ENCODE measurements at places on chromosomes 13 and 19.
A peak's percentile ranks its signal among the peaks of the same experiment; 100 is the strongest.

DNA sequence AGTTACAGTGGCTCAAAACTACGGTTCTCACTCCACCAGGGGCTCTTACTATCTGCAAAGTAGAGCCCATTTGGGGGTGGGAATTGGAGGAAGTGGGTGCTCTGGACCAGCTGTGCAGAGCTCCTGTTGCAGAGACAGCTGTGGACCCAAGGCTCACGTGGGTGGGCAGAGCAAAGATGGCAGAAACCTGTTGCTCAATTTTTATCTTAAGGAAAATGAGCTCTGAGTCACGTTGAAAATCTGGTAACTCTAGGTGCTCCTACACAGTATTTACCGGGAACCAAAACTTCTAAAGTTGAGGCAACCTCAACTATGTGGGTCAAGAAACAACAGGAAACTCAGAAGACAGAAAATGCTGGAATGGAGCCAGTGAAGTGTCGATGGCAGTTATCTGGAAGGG lies 30.2 kb upstream of the SLC15A1 start:
- no peak for DNase-seq

DNA sequence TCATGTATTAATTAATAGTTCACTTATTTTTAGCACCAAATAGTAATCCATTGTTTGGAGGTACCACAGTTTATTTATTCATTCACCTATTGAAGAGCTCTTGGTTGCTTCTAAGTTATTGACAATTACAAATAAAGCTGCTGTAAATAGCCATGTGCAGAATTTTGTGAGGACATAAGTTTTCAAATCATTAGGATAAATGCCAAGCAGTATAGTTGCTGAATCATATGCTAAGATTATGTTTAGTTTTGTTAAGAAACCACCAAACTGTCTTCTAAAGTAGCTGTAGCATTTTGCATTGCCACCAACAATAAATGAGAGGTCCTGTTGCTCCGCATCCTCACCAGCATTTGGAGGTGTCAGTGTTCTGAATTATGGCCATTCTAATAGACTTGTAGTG lies 2126.8 kb downstream of the PCDH9 start:
- DNase-seq, result no peak

DNA sequence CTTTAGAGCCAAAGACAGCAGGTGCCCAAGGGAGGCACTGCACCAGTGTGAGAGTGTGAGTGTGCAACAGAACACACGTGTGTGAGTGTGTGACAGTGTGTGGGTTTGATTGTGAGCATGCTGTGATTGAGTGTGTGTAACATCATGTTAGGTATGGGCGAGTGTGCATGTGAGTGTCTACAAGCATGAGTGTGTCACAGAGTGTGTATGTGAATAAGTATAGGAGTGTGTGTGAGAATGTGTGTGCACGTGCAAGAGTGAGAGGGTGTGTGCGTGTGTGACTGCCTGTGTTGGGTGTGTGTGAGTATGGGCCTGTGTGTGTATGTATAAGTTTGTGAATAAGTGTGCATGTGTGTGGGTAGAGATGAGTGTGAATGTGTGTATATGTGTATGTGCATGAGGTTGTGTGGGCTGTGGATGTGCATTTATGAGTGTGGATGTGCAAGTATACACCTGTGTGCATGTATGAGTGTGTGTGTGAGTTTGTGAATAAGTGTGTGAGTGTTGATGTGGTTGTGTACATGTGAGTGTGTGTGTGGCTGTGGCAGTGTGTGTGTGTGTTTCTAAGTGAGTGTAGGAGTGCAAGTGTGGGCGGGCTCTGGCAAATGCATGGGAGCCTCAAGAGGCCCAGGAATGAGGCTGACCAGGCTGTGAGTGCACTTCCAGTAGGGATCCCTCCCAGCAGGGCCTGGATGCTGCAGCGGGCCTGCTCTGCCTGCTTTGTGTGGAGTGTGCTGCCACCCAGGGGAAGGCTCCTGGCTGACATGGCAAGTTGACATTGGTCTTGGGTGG lies 198.4 kb downstream of the COL4A1 start:
- no peak for DNase-seq

- no peak for DNase-seq
These were observed 25.6 kb upstream of the CXCL17 start for GRCh38 chr19:42468273-42468796.

GRCh38 chr13:48679941-48680680 lies 26.4 kb downstream of the CYSLTR2 start:
- DNase-seq, result no peak

DNA sequence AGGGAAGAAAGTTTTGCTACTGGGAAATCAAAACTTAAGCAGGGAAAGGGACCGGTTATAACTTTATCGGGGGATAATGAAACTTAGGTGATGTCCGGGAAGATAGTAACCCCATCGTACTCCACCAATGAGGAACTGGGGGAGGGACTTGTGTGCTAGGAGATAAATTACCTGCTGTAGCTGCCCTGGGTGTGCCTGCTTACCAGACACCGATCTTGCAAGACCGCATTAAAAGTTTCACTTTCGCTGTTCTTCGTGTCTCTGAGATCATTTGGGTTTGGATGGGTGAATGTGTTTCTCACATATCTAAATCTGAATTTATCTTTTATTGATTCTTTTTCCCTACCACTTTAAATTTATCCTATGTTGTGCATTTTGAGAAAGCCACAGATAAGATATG lies 381.4 kb downstream of the SLITRK6 start:
- no peak for DNase-seq

DNA sequence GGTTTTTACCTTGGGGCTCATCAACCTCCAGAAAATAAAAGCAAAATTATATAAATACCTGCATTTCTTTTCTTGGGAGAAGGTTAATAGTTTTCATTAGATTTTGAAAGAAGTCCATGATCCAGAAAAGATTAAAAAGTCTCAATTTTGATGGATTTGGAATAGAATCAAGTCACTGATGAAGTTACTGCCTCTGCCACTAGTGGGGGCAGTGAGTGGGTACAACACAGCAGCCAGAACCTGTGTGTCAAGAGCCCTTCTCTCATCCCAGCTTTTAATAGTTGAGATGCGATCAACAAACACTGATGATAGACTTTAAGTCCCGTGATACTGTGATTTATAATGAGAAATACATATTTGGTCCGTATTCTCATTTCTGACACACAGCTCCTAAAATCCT lies 686.7 kb downstream of the DIAPH3 start:
- no peak for DNase-seq

- no peak for DNase-seq
These were observed 31.3 kb upstream of the FOXO1 start for GRCh38 chr13:40697711-40698110.

DNA sequence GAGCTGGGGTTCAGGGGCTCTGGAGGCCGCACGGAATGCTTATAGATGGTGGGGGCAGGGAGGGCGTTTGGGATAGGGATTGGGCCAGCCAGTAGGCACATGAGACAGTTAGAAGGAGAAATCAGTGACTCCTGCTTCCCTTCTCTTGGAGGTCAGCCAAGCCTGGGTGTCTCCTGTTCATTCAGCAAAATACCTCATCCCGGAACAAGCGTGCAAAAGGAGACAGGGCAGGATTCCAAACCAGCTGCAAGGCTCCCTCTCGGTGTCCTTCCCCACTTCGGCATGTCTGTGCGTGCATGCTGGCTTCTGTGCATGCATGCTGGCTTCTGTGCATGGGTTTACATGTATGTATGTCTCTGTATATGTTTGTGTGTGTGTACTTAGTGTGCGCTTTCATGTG lies 37.3 kb upstream of the PEPD start:
- DNase-seq, result no peak

DNA sequence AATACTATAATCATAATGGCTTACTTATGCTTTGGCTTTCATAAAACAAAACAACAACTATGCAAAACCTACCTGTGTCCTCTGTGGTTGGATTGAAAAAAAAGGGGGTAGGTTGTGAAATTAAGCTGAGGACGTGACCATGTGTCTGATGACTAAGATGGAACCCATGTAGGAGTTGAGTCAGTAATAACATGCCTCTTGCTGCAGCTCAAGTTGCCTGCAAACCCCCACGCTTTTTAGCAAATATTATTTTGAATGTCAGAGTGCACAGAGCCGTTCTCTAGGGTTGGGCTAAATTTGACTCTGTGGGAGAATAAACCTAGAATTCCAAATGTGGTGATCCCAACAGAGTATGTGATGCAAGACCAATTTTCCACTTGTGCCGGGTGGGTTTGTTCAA lies 209.3 kb downstream of the KCNRG start:
- peak; percentile 60 for DNase-seq

DNA sequence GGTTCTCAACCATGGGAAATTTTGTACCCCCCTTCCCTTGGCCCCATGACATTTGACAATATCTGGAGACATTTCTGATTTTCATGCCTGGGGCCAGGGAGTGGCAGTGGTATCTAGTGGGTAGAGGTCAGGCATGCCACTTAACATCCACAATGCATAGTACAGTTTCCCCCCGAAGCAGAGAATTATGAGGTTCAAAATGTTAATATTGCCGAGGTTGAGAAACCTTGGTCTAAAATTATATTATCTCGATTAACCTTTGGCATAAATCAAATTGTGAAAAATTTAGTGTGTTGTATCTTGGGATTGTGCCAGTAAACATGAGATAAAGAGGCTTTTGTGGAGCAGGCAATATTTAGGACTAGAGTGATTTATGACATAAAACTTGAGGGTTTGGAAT lies 147.9 kb downstream of the LMO7 start:
- DNase-seq, result no peak

GRCh38 chr19:56147307-56147706 lies 6.2 kb downstream of the ZNF444 start:
- DNase-seq, result no peak

DNA sequence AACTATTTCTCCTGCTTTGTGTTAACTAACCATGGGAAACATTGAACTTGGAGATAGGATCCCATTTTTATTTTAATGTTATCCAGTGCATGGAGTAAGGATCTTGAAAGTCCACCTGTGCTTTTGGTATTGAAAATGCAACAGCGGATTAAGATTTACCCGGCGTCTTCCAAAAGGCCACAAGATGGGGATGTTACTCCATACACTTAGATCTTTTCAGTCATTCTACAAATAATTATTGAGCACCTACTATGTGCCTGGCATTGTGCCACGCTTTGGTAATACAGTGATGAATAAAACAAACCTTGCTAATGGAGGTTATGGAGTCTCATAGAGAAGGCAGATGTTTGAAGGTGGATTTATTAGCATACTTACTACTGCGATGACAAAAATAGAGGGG lies 56.9 kb downstream of the RFC3 start:
- no peak for DNase-seq

- no peak for DNase-seq
These were observed 1520.0 kb upstream of the SLC10A2 start for GRCh38 chr13:104586051-104586746.

- DNase-seq, result no peak
These were observed 281.3 kb upstream of the SOX21 start for GRCh38 chr13:94993616-94994015.

GRCh38 chr13:27339299-27339698 lies 68.7 kb downstream of the RASL11A start:
- peak; percentile 16 for DNase-seq

DNA sequence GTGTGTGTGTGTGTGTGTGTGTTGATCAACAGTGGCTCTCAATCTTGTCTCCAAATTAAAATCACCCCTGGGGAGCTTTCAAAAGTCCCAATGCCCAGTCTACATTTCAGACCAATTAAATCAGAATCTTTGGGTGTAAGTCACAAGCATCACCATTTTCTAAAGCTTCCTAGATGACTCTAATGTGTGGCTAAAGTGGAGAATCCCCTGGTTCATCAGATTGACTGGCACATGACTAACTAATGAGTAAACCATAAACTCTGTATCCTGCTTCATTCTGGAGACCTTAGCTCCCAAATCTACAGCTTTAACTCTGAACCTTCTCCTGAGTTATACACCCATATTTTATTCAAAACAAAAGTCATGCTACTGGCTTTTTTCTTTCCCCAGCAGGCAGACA lies 131.3 kb downstream of the SUCLA2 start:
- DNase-seq, result no peak

GRCh38 chr19:290372-291005 lies 714 bp downstream of the PLPP2 start:
- no peak for DNase-seq

DNA sequence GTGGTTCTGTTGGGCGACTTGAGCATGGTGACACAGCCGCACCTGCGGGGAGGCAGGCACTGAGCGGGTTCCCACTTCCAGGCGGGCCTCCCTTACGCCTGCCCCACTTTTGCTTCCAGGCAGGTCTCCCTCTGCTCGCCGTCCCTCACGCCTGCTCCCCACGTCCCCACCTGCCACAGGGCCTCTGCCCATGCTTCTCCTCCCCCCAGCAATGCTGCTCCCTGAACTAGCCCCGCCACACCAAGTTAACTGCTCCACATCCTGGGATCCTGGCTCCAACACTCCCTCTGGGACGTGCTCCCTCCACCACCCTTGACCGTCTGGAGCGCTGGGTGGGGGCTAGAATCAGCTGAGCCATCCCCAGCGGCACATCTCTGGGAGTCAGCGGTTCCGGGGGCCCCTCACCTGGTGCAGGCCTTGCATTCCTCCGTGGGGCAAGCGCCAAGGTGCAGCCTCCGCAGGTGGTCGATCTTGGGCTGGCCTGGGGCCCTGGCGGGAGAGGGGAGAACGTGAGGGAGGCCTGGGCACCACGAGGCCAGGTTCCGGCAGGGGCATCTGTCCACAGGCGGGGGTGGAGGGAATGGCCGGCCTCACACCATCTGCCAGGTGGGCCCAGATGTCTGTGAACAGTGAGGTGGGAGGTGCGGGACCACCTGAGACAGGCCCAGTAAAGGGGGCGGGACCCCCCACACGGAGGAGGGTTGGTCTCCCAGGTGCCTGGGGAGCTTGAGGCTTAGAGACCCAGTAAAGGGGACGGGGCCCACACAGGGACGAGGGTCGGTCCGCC lies 9.2 kb downstream of the CFD start:
- no peak for DNase-seq

DNA sequence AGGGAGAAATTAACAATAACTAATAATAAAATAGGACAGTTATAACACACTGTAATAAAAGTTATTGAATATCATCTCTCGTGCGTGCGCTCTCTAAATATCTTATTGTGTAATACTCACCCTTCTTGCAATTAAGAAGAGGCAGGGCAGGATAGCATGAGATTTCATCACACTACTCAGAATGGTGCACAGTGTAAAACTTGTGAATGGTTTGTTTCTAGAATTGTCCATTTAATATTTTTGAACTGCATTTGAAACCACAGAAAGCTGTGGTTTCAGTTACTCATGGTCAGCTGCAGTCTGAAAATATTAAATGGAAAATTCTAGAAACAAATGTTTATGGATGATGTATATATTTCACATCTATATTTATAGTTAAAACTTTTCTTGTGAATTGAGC lies 161.1 kb downstream of the DCT start:
- DNase-seq, result no peak

GRCh38 chr19:41225238-41226052 lies 6.4 kb downstream of the AXL start:
- DNase-seq, result peak; percentile 66
